ENCODE measurements at places on chromosomes 4 and X.

DNA sequence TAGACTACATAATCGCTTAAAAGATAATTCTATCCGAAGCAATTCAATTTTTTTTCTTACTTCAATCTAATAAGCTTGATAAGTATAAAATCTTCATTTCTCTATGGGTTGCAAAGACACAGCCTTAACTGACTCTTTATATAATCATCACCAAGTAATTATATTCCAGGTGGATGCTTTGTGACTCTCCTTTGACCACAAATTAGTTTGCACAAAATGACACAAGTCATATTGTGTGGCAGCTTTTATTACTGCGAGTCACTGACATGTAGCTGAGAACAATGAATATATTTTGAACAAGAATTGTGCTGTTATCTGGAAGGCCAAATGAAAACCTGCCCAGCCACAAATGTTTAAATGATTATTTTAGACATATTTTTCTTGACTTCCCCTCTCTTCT, 1727.8 kb downstream of the ARAP2 start:
- DNase-seq: no peak

GRCh38 chr4:74105656-74106280, 6.8 kb upstream of the CXCL2 start:
- no peak for DNase-seq

GRCh38 chr4:138875891-138876608, 139.5 kb upstream of the NOCT start:
- no peak for DNase-seq

DNA sequence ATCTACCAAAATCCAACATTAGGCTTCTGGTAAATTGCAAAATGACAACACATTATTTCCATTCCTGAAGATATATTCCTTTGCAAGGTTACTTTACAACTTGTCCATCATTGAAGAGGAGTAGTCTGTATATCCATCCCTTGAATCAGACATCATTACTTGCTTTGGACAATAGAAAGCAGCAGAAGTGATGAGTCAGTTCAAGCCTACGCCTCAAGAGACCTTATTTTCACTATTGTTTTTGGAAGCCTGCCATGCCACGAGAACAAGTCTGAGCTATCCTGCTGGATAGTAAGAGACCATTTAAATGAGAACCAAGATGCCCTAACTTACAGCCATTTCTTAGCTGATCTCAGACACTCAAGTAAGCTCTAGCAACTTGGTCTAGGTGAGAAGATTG, 246.0 kb upstream of the HHIP start:
- DNase-seq: no peak

Measured in activated CD4-positive, alpha-beta T cell treated with anti-CD3 and anti-CD28 coated beads, Interleukin-2, amount 10 ng/mL, durations not matched to agents 24 days and 14 days (primary cell).